Activated CD8-positive, alpha-beta T cell treated with anti-CD3 and anti-CD28 coated beads for 36 hours (primary cell): ENCODE measurements at places on chromosomes 3 and 15. TPM values are rescaled to one million over a fixed set of nuclear protein-coding genes. Genes with fewer than 3 reads are reported as not detected.

SLC28A1 gene
- total RNA-seq: not detected

TGM4 gene
- not detected for total RNA-seq

KIF9 gene
- 8.3 TPM for total RNA-seq

SH3BP5 gene
- 2.0 TPM for total RNA-seq

MESP2 gene
- not detected for total RNA-seq

CACNA2D2 gene
- total RNA-seq: 1.6 TPM

VIPR1 gene
- 8.5 TPM for total RNA-seq

SKOR1 gene
- 0.25 TPM for total RNA-seq

DPPA2 gene
- not detected for total RNA-seq

NTRK3 gene
- total RNA-seq: not detected

ABCF3 gene
- 68.7 TPM for total RNA-seq

GRCh38 chr3:39752019-39752637, 57.3 kb upstream of the MYRIP start:
- H3K27ac ChIP-seq: no peak overlapping the region
- H3K4me3 ChIP-seq: no peak overlapping the region
- H3K4me1 ChIP-seq: no peaks in the 10 kb centered on the region

GRCh38 chr3:29183346-29184087, 97.4 kb upstream of the RBMS3 start:
- peaks cover 17% of the 10 kb centered on the region for H3K4me1 ChIP-seq
- peak overlapping the region; percentile 76 for H3K27ac ChIP-seq
- no peaks in the 10 kb centered on the region for H3K36me3 ChIP-seq
- no peak overlapping the region for H3K4me3 ChIP-seq

DNA sequence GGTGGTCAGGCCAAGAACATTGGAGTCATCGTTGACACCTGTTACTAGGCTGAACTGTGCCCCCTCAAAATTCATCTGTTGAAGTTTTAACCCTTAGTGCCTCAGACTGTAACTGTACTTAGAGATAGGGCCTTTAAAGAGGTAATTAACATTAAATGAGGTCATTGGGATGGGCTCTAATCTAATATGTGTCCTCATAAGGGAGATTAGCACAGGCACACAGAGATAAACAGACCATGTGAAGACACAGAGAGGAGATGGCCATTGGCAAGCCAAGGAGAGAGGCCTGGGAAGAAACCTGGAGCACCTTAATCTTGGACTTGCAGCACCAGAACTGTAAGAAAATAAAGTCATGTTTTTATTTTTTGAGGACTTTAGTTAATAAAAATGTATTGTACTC, 59.6 kb downstream of the PLCL2 start:
- H3K4me1 ChIP-seq: peaks cover 63% of the 10 kb centered on the region
- no peak overlapping the region for H3K4me3 ChIP-seq
- no peak overlapping the region for H3K27ac ChIP-seq
- H3K27me3 ChIP-seq: no peaks in the 10 kb centered on the region
- H3K36me3 ChIP-seq: peaks cover 12% of the 10 kb centered on the region
- DNase-seq: no peak

- no peak overlapping the region for H3K27ac ChIP-seq
- H3K36me3 ChIP-seq: no peaks in the 10 kb centered on the region
- H3K27me3 ChIP-seq: peaks cover 13% of the 10 kb centered on the region
- no peak for DNase-seq
- no peak overlapping the region for H3K4me3 ChIP-seq
- H3K4me1 ChIP-seq: no peaks in the 10 kb centered on the region
Observed at GRCh38 chr3:186142393-186142932, 33.6 kb upstream of the ETV5 start.

DNA sequence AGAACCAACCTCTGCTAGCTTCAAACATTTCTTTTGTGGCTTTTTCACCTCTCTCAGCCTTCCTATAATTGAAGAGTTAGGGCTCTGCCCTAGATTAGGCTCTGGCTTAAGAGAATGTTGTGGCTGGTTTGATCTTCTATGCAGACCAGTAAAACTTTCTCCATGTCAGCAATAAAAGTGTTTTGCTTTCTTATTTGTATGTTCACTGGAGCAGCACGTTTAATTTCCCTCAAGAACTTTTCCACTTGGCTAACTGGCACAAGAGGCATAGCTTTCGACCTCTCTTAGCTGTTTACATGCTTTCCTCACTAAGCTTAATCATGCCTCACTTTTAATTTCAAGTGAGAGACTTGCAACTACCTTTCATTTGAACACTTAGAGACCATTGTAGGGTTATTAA, 964.7 kb downstream of the ROBO2 start:
- no peaks in the 10 kb centered on the region for H3K36me3 ChIP-seq
- H3K4me1 ChIP-seq: no peaks in the 10 kb centered on the region
- no peak overlapping the region for H3K4me3 ChIP-seq

DNA sequence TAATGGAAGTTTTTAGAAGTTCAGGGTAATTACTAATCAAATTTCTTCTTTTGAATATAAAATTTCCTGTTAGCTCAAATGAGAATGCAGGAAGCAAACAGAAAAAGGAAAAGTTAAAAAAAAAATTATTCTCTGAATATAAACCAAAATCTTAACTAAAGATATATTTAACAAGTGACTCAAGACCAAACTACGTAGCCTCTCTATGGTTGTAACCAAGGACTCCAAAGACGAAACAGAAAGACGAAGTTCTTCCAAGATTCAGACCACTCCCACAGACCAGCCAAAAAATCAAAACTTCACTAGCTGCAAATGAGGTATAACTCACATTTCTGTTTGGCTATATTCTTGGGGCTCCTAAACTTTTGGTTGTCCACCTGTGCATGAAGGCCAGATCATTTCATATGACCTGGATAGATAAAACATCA, 846.5 kb upstream of the ALCAM start:
- H3K4me1 ChIP-seq: no peaks in the 10 kb centered on the region
- no peaks in the 10 kb centered on the region for H3K36me3 ChIP-seq
- no peak overlapping the region for H3K4me3 ChIP-seq
- DNase-seq: no peak
- H3K27ac ChIP-seq: no peak overlapping the region
- H3K27me3 ChIP-seq: no peaks in the 10 kb centered on the region

DNA sequence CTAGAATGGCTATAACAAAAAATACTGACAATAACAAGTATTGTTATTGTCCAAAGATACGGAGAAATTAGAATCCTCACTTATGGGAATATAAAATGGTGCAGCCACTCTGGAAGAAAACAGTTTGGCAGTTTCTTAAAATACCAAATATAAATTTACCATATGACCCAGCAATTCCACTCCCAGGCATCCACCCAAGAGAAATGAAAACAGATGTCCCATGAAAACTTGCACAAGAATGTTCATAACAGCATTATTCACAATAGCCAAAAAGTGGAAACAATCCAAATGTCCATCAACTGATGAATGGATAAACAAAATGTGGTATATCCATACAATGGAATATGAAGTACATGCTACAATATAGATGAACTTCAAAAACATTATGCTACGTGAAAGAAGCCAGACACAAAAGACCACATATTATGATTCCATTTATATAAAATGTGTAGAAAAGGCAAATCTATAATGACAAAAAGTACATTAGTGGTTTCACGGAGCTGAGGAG, 9.4 kb downstream of the AAGAB start:
- peaks cover 68% of the 10 kb centered on the region for H3K4me1 ChIP-seq
- DNase-seq: no peak
- no peak overlapping the region for H3K27ac ChIP-seq
- no peak overlapping the region for H3K4me3 ChIP-seq
- no peaks in the 10 kb centered on the region for H3K27me3 ChIP-seq

DNA sequence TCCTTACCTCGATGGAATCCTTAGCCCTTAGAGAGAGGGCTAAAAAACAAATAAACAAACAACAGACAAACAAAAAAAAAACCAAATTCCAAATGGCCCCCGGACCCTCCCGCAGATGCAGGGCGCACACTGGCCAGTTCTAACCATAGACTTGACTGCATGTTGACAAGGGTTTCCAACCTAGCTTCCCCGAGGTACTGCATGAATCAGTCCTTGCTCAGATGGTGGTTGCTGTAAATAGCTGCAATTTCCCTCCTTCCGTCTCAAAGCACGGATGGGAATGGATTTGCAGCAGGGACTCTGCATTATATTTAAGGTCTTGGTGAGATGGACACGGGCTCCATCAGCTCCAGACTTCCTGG, 162.8 kb downstream of the CD47 start:
- peaks cover 9% of the 10 kb centered on the region for H3K4me1 ChIP-seq
- peak overlapping the region; percentile 75 for H3K4me3 ChIP-seq
- peaks cover 6% of the 10 kb centered on the region for H3K27me3 ChIP-seq
- peak; percentile 7 for DNase-seq
- peak overlapping the region; percentile 32 for H3K27ac ChIP-seq
- H3K36me3 ChIP-seq: no peaks in the 10 kb centered on the region

DNA sequence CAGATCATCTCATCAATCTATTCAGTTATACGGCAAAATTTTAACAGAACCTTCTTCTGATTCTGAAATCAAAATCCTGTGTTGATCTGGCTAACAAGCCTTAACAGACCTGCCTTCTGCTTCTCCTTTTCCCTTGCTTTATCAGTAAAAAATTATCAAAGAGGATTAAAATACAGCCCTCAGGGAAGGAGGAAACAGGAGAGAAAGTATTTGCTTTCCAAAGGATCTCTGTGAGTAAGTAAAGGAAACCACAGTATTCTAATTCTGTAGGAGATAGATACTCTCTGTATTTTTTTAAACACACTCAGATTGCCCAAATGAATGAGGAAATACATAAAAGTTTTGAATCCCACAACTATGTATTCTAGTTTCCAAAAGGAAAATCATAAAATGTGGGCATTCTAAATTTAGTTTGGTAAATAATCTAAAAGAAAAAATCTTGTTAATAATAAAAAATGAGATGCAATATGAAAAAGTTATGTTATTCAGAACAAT, 221.8 kb downstream of the ZIC1 start:
- DNase-seq: no peak
- no peaks in the 10 kb centered on the region for H3K27me3 ChIP-seq
- no peaks in the 10 kb centered on the region for H3K4me1 ChIP-seq
- no peak overlapping the region for H3K4me3 ChIP-seq

- H3K4me1 ChIP-seq: peaks cover 10% of the 10 kb centered on the region
- no peak within 1 kb of the TSS for H3K27ac ChIP-seq
- H3K4me3 ChIP-seq: peak within 1 kb of the TSS; percentile 62
- DNase-seq: no peak
- peaks cover 47% of the 10 kb centered on the region for H3K27me3 ChIP-seq
Observed at GRCh38 chr3:45145681-45146614, at the start of gene CDCP1. Gene CDCP1, minus strand, starts transcription at chr3:45146378. Its CDS starts 91 bp downstream, at chr3:45146287.

- H3K36me3 ChIP-seq: no peaks in the 10 kb centered on the region
- peaks cover 2% of the 10 kb centered on the region for H3K27me3 ChIP-seq
- no peak for DNase-seq
- no peaks in the 10 kb centered on the region for H3K4me1 ChIP-seq
- H3K27ac ChIP-seq: no peak overlapping the region
Observed at GRCh38 chr3:8557298-8557697, 55.7 kb downstream of the LMCD1 start.

DNA sequence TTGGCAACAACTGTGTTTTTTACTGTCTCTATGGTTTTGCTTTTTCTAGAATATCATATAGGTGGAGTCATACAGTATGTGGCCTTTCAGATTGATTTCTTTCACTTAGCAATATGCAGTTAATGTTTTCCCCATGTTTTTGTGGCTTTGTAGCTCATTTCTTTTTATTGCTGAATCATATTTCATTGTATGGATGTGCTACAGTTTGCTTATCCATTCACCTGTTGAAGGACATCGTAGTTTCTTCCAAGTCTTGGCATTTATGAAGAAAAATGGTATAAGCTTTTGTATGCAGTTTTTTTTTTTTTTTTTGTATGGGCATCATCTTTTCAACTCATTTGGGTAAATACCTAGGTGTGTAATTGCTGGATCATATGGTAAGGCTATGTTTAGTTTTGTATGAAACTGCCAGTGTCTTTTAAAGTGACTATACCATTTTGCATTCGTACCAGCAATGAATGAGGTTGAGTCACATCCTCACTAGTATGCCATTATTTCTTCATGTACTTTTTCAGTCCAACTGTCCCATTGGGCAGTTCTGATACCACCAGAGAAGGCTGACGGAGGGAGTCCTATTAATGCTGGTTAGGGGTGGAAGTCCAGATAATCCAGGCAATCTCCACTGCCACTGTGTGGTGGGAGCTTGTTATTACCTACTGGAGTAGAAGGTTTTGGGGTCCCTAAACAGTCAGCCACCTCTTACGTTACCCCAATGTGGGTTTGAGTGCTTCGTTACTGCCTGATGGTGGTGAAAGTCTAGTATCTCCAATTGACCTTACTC, 210.5 kb downstream of the DOCK3 start:
- peak; percentile 12 for DNase-seq
- H3K27ac ChIP-seq: no peak overlapping the region
- H3K4me1 ChIP-seq: no peaks in the 10 kb centered on the region
- no peak overlapping the region for H3K4me3 ChIP-seq

DNA sequence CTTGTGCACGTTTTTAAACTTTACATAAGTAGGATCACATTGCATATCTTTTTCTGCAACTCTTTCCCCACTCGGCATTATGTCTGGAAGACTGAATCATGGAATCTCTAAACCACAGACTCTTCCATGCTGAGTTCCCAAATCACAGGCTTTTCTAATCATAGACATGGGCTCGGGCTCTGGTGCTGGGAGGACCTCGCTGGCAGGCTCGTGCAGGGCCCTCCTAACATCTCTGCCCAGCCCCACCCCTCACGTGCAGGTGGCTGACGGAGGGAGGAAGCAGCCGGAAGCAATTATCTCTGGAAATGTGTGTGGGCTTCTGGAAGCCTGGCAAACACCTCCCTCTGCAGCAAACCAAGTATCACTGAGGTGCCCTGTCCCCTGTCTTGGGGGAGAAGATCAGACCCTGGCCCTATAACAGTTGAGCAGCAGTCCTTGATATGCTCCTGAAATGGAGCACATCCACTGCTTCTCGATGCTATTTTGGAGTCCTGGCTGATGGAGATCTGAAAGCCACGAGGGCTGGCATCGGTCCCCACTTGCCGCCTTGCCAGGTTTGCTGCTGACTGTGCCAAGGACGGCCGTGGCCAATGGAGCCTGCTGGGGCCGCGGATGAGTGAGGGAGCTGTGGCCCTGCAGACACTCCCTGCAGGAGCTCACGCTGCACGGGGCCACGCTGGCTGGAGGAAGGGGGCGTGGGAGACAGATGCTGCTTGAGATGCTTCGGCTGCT, 4.4 kb upstream of the IQSEC1 start:
- no peak overlapping the region for H3K4me3 ChIP-seq
- peaks cover 8% of the 10 kb centered on the region for H3K27me3 ChIP-seq
- no peak overlapping the region for H3K27ac ChIP-seq

DNA sequence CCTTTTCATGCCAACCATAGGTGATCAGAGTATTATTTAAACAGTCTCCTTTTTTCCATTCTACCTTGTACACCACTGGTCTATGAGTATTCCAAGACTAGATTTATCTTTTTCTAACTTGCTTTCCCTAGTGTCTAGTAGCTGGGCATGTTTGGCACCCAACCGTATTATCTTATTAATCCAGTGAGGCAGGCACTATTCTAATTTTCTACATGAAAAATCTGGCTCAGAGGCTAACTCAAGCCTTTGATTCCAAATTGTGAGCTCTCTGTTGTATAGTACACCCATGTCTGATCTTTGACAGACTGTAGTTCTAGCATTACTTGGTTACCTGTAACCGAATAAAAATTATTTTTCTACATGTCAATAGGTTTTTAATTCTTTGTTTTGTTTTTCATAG, 76.7 kb upstream of the PLXND1 start:
- no peaks in the 10 kb centered on the region for H3K27me3 ChIP-seq
- no peak overlapping the region for H3K27ac ChIP-seq
- no peaks in the 10 kb centered on the region for H3K4me1 ChIP-seq
- H3K36me3 ChIP-seq: no peaks in the 10 kb centered on the region
- H3K4me3 ChIP-seq: no peak overlapping the region
